ENCODE measurements at places on chromosomes 7 and 10.

DNA sequence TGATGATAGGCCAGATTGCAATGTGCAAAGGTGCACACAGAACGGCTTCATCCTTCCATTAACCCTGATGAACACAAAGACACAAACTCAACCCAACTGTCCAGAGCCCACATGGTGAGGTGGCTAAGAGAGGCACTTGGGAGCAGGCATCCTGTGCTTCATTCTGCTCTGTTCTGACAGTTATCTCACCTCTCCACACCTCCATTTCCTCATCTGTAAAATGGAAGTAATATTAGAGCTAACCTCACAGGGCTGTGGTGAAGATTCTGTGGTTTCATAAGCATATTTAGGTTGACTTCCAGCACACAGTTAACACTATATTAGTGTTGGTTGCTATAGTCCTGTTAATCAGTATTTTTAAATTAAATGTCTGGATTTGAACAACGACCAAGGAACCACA, 126.3 kb downstream of the TAX1BP1 start:
- no peak for DNase-seq

DNA sequence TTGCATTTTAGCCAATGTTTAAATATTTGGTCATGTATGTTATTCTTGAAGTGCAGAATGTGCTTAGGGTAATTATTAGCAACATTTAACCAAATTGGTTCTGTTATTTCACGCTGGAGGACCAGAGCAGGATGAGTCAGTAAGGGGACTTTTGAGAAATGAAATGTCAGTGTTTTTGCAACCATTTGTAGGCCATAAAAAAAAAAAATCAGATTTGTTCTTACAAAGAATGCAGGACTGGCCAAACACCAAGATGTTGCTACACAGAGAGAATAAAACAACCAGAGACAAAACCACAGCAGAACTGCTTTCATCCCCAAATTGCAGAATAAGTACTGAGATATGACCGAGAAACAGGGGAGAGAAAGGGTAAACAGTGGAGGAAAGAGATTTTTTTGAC, 62.1 kb downstream of the TPST1 start:
- DNase-seq, result no peak

DNA sequence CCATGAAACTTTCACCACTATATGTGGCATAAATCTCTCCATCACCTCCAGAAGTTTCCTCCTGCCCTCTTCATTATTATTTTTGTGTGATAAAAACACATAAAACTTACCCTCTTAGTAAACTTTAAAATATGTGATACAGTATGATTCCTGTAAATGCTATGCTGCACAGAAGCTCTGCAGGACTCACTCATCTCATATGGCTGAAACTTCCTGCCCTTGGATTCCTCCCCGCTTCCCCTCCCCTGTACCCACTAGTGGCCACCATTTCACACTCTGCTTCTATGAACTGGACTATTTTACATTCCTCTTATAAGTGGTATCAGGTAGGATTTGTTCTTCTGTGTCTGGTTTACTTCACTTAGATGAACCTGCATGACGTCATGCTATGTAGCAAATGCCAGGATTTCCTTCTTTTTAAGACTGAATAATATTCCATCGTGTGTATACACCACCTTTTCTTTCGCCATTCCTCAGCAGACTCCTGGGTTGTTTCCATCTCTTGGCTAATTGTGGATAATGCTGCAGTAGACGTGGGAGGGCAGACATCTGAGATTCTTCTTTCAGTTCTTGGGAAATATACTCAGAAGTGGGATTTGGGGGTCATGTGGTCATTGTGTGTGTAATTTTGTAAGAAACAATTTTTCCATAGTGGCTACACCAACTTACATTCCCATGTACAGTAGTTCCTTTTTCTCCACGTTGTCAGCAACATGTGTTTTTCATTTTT, 335.2 kb downstream of the SDK1 start:
- no peak for DNase-seq

- DNase-seq, result no peak
Observed at GRCh38 chr7:112124061-112124766, 82.0 kb downstream of the DOCK4 start.

- no peak for DNase-seq
Observed at GRCh38 chr7:105270117-105270516, 118.6 kb downstream of the SRPK2 start.

- no peak for DNase-seq
Observed at GRCh38 chr7:7595451-7595850, 28.8 kb downstream of the MIOS start.

GRCh38 chr10:103181244-103181643, 11.8 kb downstream of the NT5C2 start:
- DNase-seq, result no peak

DNA sequence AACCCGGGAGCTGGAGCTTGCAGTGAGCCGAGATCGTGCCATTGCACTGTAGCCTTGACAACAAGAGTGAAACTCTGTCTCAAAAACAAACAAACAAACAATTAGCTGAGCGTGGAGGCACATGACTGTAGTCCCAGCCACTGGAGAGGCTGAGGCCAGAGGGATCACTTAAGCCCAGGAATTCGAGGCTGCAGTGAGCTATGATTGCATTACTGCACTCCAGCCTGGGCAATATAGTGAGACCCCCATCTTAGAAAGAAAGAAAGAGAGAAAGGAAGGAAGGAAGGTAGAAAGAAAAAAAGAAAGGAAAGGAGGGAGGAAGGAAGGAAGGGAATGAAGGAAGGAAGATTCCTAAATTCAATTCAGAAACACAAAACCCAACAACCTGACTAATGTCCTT, 141.3 kb upstream of the TNRC18 start:
- no peak for DNase-seq

DNA sequence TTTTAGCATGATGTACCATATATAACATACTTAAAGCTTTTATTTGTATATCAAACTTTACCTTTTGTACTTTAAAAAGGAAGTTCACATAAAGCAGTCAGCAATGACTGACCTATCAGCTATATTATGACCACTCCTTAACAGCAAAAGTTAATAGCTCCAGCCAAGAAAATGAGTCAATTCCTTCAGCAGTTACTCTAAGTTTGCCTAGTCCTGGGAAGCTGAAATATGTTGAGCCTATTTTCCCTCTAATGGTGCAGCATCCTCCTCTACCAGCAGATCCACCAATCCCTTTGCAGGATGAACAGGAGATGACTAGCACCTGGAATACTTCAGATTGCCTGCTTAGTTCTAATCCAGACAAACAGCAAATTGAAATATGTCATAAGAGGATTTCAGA, 64.2 kb downstream of the CUL2 start:
- no peak for DNase-seq

- no peak for DNase-seq
Observed at GRCh38 chr10:103842605-103843004, 12.8 kb downstream of the SH3PXD2A start.

DNA sequence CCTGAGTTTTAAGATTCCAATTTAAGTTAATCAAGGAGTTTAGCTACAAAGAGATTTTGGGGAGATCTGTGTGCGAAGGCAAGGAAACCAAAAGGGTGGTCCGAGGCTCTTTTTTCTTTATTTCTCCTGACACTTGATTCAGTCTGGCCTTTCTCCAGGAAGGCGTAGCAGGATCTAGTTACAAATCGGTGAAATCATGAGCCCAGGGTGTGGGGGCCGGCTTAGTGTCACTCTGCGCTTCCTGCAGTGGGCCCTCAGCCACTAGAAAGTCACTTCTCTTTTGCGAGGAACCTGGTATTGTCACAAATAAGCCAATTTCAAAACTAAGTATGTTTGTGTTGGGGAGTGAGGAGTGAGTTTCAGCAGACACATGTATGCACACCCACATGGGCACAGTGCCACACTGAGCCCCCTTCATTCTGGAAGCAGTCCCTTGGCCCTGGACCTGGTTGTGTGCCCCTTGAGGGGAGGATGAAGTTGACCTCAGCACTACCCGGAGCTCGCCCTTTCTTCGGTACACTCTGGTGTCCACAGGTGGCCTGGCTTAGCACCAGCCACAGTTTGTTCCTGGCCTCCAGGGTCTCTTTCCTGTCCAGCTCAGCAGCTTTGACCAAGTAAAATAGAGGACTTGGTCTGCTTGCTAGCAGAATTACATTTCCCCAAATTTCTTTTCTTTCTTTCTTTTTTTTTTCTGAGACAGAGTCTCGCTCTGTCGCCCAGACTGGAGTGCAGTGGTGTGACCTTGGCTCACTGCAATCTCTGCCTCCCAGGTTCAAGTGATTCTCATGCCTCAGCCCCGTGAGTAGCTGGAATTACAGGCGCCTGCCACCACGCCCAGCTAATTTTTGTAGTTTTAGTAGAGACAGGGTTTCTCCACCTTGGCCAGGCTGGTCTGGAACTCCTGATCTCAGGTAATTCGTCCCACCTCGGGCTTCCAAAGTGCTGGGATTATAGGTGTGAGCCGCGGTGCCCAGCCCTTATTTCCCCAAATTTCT, 84.0 kb upstream of the BTBD16 start:
- DNase-seq, result no peak

GRCh38 chr7:107878636-107879035, 12.3 kb upstream of the DLD start:
- no peak for DNase-seq

- DNase-seq, result no peak
Observed at GRCh38 chr10:63005246-63005645, 127.9 kb upstream of the NRBF2 start.

DNA sequence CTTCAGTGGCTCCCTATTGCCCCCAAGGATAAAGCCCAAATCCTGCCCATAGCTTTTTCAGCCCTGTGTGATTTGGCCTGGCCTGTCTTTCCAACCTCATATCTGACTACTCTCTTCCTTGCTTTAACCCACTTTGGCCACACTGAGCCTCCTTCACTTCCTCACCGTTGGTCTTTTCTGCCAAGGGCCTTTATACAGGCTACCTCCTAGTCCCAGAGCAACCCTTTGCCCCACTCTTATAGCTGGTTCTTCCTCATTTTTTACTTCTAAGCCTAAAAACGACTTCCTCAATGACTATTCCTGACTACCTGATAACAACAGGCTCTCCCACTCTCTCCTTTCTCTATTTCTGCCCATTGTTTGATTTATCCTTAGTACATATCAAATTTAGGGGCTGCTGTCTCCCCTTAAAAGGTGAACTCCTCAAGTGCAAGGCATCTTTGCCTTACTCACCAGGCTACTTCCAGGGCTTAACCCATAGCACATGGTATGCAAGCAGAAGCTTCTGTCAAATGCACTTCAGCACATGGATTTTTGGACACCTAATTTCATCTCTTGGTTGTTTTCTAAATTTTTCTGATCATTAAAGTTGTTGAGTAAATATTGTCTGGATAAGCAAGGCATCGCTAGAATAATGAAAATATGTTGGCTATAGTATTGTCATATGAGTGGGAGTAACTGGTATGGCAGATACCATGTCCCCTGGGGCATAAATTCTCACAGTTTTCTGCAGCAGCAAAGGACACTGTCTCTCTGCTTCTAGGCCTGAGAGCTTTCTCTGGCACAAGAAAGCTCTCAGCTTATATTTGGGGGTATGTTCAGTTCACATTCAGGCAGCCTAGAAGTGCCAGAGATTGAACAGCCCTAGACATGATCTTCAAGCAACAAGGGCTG, 201.5 kb upstream of the GPR26 start:
- no peak for DNase-seq

DNA sequence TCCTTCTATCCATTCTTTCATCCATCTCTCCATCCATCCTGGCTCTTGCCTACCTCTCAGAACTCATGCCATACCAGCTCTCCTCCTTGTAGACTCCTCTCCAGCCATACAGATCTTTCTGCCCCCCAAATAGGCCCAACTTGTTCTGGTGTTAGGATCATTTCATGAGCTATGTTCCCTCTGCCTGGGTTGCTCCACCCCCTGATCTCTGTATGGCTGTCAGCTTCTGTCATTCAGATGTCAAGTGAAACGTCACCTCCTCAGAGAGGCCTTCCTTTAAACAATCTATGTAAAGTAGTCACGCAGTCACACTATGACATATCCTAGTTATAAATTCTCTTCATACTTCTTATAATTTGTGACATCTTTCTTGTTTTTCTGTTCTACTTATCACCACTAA, 42.3 kb upstream of the PNLIPRP3 start:
- no peak for DNase-seq

GRCh38 chr7:11335947-11336346, 362.3 kb downstream of the PHF14 start:
- no peak for DNase-seq

DNA sequence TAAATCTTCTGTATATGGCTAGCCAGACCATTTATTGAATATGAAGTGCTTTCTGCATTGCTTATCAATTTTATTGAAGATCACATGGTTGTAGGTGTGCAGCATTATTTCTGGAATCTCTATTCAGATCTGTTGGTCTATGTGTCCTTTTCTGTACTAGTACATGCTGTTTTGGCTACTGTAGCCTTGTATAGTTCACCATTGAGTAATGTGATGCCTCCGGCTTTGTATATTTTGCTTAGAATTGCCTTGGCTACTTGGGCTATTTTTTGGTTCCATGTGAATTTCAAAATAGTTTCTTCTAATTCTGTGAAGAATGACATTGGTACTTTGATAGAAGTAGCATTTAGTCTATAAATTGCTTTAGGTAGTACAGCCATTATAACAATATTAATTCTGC, 1187.2 kb downstream of the XPNPEP1 start:
- DNase-seq, result no peak

- no peak for DNase-seq
Observed at GRCh38 chr7:127584648-127585043, 750 bp downstream of the GCC1 start.

GRCh38 chr7:70313271-70313670, 715.0 kb downstream of the AUTS2 start:
- DNase-seq, result no peak

DNA sequence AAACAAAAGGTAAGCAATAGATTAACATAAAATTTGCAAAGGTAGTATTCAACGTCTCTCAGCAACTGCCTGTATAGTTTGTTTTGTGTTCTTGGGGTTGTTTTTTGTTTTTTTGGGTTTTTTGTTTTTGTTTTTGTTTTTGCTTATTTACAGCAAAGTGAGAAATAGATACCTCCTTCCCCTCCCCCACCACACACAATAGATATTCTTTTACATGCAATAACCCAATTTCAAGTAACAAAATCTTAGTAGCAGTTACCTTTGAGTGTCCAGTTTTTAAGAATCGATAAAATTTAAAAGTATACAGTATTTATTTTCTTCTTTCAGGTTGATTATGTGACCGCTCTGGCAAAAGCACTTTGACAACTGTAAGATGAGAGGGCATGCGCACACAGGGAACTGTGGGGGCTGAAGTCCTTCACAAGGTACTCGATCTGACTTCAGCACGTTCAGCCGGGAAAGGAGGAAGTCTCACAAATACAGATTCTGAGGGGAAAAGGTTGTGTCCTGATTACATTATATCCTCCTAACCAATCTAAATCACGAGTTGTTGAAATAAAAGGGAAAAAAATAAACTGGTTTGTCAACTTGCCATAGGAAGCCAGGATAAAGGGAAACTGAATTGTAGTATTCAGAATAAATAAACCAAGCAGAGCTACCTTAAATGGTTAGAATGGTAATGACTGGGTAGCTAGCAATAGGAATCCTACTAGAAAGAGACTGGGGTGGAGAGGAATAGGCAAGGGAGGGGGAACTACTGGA, 47.8 kb downstream of the CPEB3 start:
- DNase-seq, result peak; percentile 21

- no peak for DNase-seq
Observed at GRCh38 chr10:27256299-27257189, 15.9 kb upstream of the ACBD5 start.

- no peak for DNase-seq
Observed at GRCh38 chr10:91896212-91896756, 13.0 kb downstream of the FGFBP3 start.
